Umbilical cord (tissue), 2 donors: ENCODE measurements at places on chromosomes 16 and 17.

- DNase-seq = peak; percentile 35
These were observed 348.7 kb upstream of the TNRC6C start for GRCh38 chr17:77609553-77610517.

DNA sequence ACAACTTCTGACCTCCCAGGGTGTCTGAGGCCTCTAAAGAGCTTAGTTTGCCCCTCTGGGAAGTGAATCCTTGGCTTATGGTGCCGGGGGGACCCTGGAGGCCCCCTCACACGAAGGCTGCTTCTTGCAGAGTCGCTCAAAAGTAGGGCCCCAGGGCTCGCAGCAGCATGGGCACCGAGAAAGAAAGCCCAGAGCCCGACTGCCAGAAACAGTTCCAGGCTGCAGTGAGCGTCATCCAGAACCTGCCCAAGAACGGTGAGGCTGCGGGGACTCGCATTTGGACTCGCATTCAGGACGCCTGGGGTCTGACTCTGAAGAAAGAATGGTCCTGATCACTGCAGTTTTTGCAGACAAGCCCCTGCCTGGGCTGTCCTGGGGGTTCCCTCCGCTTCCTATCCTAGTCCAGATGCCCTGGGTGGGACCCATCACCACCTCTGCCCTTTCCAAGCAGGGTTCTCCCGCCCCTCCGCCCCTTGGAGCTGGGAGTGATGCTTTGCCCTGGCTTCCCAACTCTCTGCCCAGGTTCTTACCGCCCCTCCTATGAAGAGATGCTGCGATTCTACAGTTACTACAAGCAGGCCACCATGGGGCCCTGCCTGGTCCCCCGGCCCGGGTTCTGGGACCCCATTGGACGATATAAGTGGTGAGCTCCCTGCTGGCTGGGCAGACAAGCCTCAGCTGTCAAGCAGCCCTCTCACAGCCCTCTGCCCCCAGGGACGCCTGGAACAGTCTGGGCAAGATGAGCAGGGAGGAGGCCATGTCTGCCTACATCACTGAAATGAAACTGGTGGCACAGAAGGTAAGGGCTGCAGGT, 698 bp downstream of the ACBD4 start:
- no peak for DNase-seq

DNA sequence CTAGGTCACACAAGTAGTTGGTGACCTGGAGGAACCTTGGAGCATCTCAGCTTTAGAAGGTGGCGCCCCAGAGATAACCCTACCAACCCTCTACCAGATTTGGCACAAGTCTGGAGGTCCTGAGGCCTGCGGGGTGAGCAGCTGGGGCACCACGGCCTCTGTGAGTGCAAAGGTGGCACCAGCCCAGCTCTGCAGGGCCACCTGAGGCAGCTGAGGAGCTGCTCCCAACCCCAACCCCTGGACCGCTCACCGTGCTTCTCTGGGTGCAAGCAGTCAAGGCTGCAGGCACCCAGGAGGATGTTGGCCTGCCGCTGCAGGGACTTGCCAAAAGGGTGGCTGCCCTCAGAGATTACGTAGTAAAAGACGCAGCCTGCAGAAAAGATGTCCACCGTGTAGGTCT, 28.4 kb upstream of the ICAM2 start:
- no peak for DNase-seq

DNA sequence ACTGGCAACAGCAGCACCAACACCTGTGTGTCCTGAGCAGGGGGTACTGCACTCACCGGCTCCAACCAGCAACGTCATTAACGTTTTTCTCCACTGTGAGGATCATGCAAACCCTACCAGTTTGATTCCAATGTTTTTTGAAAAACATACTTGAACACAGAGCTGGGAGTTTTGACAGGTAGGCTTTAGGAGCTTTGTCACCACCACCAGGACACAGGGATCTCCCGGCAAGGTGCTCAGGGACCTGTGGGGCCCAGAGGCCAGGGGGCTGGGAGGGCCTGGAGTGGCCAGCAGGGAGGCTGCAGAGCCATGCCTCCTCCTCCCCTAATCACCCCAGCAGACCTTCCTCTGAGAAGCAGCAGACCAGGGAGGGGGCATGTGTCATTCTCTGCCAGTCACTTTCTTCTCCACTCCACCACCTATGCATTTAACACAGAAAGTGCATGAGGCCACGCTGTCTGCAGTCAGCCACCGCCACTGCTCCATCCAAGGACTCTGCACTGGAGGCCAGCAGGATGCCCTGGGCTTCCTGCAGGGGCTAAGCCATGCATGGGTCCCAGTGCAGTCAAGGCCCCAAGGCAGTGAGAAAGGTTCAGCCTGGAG, 768.2 kb downstream of the KCNJ18 start:
- DNase-seq = no peak

DNA sequence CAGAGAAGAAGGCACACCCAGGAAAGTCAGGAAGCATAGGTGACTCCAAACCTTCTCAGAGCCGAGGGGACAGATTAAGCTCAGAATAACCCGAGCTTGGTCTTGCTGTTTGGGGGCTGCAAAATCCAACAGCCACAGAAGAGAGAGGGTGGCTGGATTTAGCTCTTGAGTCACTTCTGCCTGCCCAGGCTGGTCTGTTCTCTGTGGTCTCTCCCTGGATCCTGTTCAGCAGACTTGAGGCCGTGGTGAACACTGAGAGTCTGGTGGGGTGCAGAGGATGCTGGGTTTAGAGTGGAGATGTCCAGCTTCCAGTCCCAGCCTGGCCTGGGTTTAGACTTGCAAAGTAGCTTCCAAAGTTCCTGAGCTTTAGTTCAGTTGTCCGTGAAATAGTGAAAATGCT, 8.8 kb downstream of the SLC26A11 start:
- no peak for DNase-seq

DNA sequence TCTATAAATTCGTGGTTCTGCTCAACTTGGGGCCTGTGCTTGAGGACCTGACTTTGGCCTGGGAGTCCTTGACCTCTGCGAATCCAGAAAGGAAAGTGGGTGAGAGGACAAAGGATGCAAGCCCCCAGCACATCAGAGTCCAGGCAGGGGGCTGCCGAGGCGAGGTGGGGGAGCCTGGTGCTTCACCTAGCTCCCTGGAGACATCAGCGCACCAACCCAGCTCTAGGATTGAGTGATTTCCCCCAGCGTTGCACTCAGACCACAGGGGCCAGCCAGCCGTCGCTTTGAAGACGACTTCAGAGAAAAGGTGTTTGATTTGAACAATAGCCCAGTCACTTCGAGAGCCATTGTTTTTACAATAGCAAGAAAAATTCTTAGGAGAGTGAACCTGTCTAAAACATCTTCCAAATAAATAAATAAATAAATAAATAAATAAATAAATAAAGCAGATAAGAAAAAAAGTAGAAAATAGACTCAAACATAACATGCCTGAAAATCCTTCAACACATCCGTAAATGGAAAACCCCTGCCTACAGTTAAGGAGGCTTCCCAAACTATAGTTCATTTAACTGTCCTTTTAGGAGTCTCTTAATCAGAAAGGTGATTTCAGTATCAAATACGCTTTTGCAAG, 180.9 kb downstream of the RBFOX3 start:
- DNase-seq = no peak

GRCh38 chr17:65039336-65039988, 17.1 kb downstream of the GNA13 start:
- DNase-seq = no peak

DNA sequence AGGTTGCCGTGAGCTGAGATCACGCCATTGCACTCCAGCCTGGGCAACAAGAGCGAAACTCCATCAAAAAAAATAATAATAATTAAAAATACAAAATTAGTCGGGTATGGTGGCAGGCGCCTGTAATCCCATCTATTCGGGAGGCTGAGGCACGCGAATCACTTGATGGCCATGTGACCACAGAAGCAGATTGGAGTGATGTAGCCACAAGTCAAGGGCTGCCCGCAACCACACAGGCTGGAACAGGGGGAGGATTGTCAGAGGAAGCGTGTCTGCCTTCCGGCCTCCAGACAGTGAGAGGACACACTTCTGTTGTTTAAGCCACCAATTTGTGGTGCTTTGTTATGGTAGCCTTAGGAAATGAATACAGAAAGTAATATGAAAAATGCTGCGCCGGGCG, 11.8 kb upstream of the NAGS start:
- DNase-seq = no peak

- DNase-seq = no peak
These were observed 71.4 kb downstream of the SPECC1 start for GRCh38 chr17:20080513-20080912.

GRCh38 chr17:69960755-69961154, 114.3 kb upstream of the KCNJ16 start:
- DNase-seq = no peak

DNA sequence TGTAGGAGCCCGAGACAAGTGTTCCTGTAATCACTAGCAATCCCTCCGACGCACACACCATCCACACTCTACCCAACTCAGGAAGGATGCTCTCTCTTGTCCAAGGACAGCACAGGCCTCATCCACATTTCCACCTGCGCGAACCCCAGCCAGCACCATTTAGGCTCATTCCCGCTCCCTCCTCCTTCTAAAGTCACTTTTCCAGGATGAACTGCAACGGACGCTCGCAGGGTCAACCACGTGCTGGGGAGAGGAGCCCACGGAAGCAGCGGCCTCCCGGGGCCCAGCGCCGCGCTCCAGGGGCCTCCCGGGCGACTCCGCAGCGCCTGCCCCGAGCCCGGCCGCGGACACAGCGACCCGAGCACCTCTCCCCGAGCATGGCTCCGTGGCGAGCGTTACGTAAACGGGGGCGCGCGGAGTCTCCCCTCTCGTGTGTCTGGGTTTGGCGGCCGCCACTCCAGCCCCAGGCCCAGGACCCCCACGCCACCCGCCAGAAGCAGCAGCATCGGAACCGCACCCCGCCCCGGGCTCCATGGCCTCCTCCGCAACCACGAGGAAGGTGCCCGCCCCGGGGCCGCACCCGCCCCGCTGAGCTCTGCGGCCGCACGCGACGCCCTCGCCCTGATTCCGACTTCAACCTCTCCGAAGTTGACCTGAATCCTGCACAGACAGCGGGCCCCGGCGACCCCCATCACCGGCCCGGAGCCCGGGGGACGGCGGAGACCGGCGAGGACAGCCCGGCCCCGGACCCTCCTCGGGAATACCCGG, 668 bp downstream of the USP36 start:
- DNase-seq = peak; percentile 22
